ENCODE measurements at places on chromosomes 13 and 19.

DNA sequence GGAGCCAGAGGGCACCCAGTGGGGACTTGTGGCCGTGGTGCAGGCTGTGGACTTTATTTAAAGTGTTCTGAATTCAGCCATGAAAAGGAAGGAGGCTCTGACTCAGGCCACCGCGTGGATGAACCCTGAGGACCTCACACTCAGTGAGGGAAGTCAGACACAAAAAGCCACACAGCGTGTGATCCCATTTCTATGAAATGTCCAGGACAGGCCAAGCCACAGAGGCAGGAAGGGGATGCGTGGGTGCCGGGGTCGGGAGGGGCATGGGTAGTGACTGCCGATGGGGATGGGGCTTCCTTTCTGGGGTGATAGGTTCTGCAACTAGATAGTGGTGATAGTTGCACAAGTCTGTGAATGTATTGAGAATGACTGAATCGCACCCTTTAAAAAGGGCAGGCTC is 8.7 kb upstream of the ZBTB7A start:
- no peak for DNase-seq

- DNase-seq: no peak
These were observed 46.7 kb downstream of the OR10H4 start for GRCh38 chr19:15995536-15995935.

- no peak for DNase-seq
These were observed 319.0 kb downstream of the ZNF536 start for GRCh38 chr19:30690935-30691818.

DNA sequence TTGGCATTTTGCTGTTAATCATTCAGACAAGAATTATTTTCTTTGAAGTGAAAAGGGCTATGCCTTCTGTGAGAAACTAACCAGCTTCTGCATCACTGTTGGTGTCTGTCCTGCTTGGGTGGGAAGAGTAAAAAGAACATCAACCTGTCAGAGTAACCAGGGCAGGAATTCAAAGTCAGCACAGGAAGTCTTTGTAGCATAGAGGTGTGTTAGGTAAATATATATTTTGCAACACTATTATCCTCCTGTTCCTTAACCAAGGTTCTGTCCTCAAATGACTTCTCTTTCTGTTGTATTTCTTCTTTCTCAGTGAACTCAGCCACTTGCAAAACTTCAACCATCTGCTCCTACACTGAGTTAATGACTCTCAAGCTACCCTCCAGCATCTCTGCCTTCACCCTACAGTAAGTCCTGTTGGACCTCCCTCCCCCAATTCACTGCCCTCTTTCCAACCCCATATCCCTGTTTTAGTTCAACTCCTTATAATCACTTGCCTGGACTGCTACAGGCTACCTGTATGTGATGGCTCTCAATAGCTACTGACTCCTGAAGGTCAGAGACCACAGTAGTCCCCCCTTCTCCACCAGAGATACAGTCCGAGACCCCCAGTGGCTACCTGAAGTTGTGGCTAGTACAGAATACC is 49.9 kb downstream of the SMAD9 start:
- no peak for DNase-seq

- DNase-seq: no peak
These were observed 182.2 kb upstream of the SPRY2 start for GRCh38 chr13:80523134-80523533.

GRCh38 chr19:16615808-16616207 is 12.2 kb downstream of the MED26 start:
- no peak for DNase-seq
